ENCODE measurements at places on chromosomes 6 and 20. TPM values are rescaled to one million over a fixed set of nuclear protein-coding genes. Genes with fewer than 3 reads are reported as not detected.

Gene WFDC2
- not detected for total RNA-seq

Gene PLCB4
- total RNA-seq: not detected

Gene SLC35D3
- not detected for total RNA-seq

Gene EPPIN
- not detected for total RNA-seq
